ENCODE measurements at places on chromosomes 7 and 10.

DNA sequence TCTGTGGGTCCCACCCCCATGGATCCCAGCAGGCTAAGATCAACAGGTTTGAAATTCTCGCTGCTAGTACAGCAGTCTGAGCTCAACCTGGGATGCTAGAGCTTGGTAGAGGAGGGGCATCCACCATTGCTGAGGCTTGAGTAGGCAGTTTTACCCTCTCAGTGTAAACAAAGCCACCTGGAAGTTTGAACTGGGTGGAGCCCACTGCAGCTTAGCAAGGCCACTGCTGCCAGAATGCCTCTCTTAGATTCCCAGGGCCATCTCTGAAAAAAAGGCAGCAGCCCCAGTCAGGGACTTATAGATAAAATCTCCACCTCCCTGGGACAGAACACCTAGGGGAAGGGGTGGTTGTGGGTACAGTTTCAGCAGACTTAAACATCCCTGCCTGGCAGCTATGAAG is 190.0 kb upstream of the CACNA2D1 start:
- H3K4me1 ChIP-seq, result no peaks in the 10 kb centered on the region
- no peak overlapping the region for H3K4me3 ChIP-seq
- H3K27ac ChIP-seq, result no peak overlapping the region
- DNase-seq, result no peak
- no peaks in the 10 kb centered on the region for H3K27me3 ChIP-seq

DNA sequence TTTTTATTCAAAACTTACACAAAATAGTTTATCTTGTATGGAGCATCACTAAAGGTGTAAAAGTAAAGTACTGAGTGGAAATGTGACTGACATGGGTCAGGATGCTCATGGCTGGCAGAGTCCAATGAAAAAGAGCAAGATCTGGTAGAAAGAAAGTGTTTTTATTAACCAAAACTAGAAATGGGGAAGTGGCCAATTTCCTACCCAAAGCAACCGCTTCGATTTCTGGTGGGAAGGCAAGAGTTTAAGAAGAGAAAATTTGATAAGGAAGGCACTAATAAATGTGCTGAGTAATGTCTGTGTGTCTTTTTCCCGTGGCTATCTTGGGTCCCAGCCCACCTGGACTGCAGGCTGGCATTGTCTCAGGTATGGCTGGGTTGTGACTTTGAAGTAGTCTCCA is 277.7 kb downstream of the ANKRD7 start:
- H3K27me3 ChIP-seq, result no peaks in the 10 kb centered on the region
- no peak for DNase-seq
- H3K4me1 ChIP-seq, result no peaks in the 10 kb centered on the region
- H3K36me3 ChIP-seq, result no peaks in the 10 kb centered on the region
- no peak overlapping the region for H3K4me3 ChIP-seq
- no peak overlapping the region for H3K27ac ChIP-seq

GRCh38 chr10:58440484-58440883 is 55.3 kb downstream of the TFAM start:
- no peak for DNase-seq
- H3K36me3 ChIP-seq, result no peaks in the 10 kb centered on the region
- H3K27ac ChIP-seq, result no peak overlapping the region
- peaks cover 14% of the 10 kb centered on the region for H3K4me1 ChIP-seq
- no peaks in the 10 kb centered on the region for H3K27me3 ChIP-seq

DNA sequence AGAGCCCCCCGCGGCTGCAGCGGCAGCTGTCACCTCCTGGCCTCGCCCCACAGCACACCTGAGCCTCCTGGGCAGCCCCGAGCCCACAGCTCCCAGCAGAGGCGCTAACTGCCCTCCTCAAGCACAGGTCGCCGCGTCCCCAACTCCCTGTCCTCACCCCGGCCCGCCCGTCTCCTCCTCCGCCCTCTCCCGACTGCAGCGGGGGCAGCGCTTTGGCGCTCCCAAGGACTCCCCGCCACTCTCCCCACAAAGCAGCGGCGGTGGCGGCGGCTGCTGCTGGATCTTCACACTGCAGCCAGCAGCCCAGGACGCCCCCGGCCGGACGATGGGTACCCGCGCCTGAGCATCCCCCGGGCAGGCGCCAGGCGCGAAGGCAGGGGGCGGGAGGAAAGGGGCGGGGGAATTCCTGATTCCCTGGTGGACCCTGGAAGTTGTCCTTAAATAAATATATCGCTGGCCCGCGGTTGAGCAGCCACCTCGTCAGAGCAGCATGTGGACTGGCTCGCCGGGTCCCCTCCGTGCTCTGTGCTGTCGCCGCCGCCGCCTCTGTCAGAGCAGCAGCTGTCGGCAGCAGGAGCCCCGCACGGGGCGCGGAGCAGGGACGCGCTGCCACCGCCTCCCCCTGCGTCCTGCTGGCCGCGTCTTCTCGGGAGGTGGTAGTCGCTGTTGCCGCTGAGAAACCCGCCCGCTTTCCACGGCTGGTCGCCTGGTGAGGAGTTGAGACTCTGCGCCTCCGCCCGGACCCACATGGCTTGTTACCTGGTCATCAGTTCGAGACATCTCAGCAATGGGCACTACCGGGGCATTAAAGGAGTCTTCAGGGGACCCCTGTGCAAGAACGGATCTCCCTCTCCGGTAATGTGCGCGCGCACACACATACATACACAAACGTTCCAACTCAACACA is at the start of gene ZNF804B:
Gene ZNF804B, plus strand, starts transcription at position 471 of the 906 bp plus-strand sequence. Its CDS starts 277 bp downstream, at position 748.
- no peak within 1 kb of the TSS for H3K27ac ChIP-seq
- DNase-seq, result no peak
- H3K4me1 ChIP-seq, result no peaks in the 10 kb centered on the region
- H3K36me3 ChIP-seq, result no peaks in the 10 kb centered on the region

Data from ascending aorta (tissue), 2 donors.